NCI-H526 (cell line): ENCODE measurements at places on chromosomes 3 and 15.

- DNase-seq, result no peak
These were observed 637.1 kb downstream of the MAGI1 start for GRCh38 chr3:65401359-65402305.

GRCh38 chr15:63948971-63949370 lies 97.3 kb downstream of the DAPK2 start:
- no peak for DNase-seq

DNA sequence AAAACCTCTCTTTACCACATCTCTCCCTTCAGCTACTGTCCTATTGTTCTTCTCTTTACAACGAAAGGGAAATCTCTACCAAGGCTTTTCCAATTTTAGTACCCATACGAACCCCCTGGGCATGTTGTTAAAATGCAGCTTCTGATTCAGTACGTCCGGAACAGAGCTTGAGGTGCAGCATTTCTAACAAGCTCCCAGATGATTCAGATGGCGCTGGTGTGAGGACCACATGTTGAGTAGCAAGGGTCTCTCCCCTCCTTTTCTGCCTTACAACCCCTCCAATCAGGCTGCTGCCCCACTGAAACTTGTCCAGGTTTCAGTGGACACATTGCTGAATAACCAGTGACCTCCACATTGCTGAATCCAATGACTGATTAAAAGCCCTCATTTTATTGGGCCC lies 177.1 kb upstream of the FEZF2 start:
- DNase-seq, result no peak

- no peak for DNase-seq
These were observed 22.5 kb upstream of the PLXND1 start for GRCh38 chr3:129629011-129629410.

DNA sequence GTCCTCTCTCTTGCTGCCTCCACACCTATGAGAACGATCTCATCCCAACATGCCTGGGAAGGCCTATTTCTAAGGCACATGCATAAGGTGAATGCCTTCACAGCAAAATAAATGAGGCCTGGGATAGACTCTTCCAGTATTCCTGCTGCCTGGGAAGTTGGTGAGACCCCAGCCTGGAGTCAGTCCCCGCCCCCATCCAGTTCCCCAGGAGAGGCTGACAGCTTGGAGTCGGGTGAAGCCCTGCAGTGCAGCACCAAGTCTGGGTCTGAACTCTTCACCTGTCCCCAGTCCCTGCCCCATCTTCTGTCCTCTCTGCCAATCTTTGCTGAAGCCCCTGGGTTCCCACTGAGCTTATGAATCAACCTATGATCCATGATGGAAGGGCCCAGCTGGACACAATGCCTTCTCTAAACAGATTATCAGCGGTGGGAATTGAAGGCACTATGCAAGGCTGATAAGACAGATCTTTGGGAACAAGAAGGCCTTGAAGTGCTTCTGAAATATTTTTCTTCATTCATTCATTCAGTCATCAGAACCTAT lies 10.2 kb upstream of the APBA2 start:
- no peak for DNase-seq

DNA sequence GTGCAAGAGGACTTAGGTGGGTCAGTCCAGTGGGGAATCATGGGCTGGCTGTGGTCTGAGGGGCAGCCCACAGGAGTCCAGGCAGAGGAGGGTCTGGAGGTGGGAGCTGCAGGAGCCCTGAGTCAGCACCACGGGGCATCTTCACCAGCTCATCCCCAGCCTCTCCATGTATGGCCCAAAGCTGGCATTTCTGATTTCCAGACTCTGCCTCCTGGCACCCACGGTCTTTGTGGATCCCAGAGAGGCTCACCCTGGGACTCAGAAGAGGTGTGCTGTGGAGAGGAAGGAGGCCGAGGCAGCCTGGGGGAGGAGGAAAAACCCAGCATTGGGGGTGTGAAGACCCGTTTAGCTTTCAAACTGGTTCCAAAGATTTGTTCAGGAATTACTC lies 64.5 kb upstream of the KLF13 start:
- no peak for DNase-seq
